Stimulated activated CD4-positive, alpha-beta T cell treated with anti-CD3 and anti-CD28 coated beads, Interleukin-12 subunit alpha, Interleukin-12 subunit beta, amount 100 ng/mL, for 24 hours (primary cell): ENCODE measurements at places on chromosomes 7 and 10.
A peak's percentile ranks its signal among the peaks of the same experiment; 100 is the strongest.

DNA sequence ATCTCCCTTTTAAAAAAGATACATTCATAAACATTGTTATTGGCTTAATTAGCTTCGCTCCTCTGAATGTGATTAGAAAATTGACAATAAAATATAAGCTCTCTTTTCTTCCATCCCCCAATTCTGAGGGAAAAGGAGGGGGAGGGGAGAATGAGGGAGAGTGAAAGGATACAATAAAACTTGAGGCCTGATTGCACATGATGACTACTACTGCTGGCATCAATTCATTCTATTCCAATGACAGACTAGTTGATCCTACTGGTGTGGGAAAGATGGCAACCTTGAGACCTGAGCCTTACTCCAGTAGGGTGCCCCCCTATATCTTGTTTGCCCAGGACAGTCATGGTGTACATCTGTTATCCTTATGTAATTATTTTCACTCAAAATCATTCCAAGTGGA, 4.5 kb upstream of the IQUB start:
- DNase-seq, result no peak

DNA sequence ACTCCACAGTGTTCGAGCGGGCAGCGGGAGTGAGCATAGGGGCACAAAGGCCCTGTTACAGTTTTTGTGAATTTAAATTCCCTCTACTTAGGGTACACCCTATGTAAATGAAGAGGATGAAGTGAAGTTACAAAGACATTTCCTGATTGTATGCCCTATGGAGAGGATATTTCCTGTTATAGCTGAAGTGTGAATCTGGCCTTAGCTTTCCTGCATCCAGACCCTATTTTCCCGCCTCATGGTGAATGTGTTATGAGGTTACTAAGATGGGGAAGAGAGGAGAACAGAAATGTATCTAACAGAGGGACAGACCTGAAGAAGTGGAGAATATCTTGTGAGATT, 37.8 kb upstream of the COMMD3 start:
- DNase-seq, result no peak

DNA sequence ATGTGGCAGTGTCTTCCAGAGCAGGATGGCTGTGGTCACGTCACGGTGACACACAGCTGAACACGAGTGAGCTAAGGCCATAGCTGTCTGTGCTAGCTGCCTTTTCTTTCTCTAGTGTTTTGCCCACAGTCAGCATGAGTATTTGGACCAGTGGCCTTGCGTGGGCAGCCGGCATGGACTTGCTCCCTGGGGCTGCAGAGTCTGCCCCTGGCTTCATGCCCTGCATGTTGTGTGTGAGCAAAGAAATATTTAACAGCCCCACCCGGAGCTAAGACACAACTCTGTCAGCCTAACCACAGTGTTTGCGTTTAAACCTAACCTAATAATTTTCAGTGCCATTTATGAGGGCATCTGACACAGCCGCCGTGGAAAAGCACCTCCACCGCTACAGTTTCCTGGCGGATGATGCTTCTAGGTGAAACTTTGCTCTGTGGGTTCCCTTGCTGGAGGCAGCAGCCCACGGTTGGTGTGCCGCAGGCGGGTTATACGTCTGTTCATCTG, 14.6 kb downstream of the CHST12 start:
- DNase-seq, result peak; percentile 19

GRCh38 chr7:104207348-104207730, 474 bp downstream of the ORC5 start:
- no peak for DNase-seq

DNA sequence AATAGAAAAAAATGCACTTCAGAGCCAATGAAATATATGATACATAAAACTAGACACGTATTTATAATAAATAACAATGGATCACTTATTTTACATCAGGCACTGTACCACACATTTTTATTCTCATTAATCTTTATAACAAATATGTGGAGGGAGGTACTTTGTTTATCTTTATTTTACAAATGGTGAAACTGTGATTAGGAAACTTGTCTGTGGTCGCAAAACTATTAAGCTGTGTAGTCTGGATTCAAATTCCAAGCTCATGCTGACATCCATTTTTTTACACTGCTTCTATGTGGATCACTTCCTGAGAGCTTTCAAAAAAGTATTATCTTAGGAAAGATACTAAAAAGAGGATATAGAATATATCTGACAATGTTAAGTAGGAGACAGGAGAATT, 978.6 kb downstream of the SORCS1 start:
- no peak for DNase-seq
